B cell (primary cell): ENCODE measurements at places on chromosomes 2 and 18.
A peak's percentile ranks its signal among the peaks of the same experiment; 100 is the strongest.

DNA sequence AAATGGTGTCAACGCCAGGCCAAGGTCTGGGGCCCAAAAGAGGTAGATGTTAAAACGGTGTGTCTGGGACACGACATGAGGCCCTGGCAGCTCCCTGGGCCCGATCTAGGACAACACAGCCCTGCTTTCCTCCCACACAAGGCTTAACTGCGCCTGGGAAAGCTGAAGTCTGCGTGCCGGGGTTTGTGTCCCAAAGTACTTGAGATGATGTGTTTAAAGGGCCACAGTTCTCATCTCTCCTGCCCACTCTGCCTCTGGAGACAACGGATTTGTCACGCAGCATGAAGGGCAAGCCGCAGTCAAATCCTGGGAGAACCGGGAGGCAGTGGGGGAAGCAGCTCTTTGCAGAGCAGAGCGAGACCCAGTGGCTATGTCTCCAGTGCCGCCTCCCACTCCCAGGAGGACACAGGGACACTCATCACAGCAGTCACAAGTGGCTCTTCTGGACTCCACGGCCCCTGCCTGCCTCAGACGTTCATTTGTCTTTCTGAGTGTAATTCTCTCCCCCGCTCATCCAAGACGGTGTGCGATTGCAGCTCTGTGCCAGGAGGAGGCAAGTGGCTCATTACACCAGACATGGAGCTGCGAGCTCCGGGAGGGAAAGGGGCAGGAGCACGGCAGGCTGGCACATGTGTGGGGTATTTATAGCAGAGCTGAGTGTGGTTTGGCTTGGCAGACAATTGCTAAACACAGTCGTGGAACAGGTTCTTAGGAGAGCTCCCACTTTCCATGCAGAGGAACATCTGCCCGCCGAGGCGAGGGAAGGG is 57.7 kb upstream of the SEMA4C start:
- no peaks in the 10 kb centered on the region for H3K4me1 ChIP-seq
- no peaks in the 10 kb centered on the region for H3K27me3 ChIP-seq
- no peak overlapping the region for H3K4me3 ChIP-seq
- H3K27ac ChIP-seq = no peak overlapping the region
- H3K36me3 ChIP-seq = no peaks in the 10 kb centered on the region
- no peak for DNase-seq

- H3K36me3 ChIP-seq = no peaks in the 10 kb centered on the region
- H3K4me1 ChIP-seq = no peaks in the 10 kb centered on the region
- DNase-seq = no peak
- H3K4me3 ChIP-seq = no peak overlapping the region
- H3K27ac ChIP-seq = no peak overlapping the region
- H3K27me3 ChIP-seq = no peaks in the 10 kb centered on the region
Observed at GRCh38 chr2:31442376-31442775, 27.8 kb upstream of the XDH start.

DNA sequence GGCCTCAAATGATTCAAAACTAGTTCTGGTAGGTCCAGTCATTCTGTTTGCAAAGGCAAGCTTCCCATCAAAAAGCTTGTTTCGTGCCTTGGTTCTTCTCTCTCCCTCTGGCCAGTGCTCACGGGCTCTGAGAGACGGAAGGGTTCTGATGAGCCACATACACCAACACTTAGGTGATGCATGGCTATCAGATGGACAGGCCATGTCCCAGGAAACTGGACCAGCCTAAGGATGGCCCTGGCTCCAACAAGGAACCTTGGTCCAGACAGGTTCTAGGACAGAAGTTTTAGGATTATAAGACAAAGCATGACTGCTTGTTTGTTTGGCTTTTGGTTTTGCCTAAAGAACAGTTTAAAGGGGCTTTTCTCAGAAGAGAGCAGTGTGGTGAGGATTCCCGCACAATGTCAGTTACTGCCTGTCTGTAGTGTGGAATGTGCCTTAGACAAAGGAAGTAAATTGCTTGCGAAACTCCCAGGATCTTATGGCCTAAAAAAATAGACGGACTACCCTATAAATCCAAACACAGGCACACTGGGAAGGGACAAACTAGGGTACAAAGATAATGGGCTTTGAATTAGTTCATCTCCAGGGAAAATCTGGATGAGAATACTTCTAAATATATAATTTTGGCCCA is 10.3 kb downstream of the CYP1B1 start:
- H3K27me3 ChIP-seq = no peaks in the 10 kb centered on the region
- no peaks in the 10 kb centered on the region for H3K36me3 ChIP-seq
- H3K4me3 ChIP-seq = no peak overlapping the region
- no peak overlapping the region for H3K27ac ChIP-seq
- H3K4me1 ChIP-seq = no peaks in the 10 kb centered on the region

- H3K4me3 ChIP-seq = no peak overlapping the region
- no peak overlapping the region for H3K27ac ChIP-seq
- no peaks in the 10 kb centered on the region for H3K36me3 ChIP-seq
- no peaks in the 10 kb centered on the region for H3K4me1 ChIP-seq
- no peaks in the 10 kb centered on the region for H3K27me3 ChIP-seq
Observed at GRCh38 chr2:149339324-149339723, 8.9 kb downstream of the LYPD6 start.

DNA sequence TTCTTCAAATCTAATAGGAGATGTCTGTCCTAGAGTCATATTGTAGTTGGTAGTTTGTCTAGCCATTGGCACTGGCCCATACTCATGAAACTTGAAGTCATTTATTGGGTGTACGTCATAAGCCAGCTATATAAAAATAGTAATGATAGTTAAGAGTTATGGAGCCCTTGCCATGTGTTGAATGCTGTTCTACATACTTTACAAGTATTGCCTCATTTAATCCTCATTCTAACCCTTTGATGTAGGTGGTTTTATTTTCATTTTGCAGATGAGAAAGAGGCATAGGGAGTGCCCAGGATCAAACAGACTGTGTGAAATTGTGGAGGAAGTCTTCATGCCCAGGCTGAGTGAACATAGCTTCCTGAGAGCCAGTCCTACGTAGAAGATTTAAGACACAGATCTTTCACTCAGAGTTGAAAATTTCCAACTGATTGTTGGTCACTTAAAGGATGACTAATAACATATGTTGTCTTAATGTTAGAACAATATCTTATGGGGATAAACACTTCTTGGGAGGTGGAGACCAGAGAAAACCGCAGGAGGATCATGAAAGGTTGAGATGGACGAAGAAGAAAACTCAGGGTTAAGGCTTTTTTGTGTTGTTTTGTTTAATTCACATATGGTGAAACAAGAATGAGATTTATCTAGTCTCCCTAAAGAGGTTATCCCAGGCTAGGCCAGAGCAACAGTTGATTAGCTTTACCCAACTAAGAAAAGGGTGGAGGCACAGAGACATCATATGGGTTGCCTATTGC is 156.0 kb downstream of the CERS6 start:
- no peaks in the 10 kb centered on the region for H3K36me3 ChIP-seq
- H3K27me3 ChIP-seq = no peaks in the 10 kb centered on the region
- no peak overlapping the region for H3K27ac ChIP-seq
- DNase-seq = no peak
- H3K4me1 ChIP-seq = no peaks in the 10 kb centered on the region

GRCh38 chr2:72993933-72994280 is 76.6 kb downstream of the EMX1 start:
- H3K4me1 ChIP-seq = no peaks in the 10 kb centered on the region
- no peak overlapping the region for H3K27ac ChIP-seq
- DNase-seq = no peak
- no peaks in the 10 kb centered on the region for H3K36me3 ChIP-seq

GRCh38 chr2:177592397-177592796 is 199.8 kb downstream of the AGPS start:
- H3K27me3 ChIP-seq = no peaks in the 10 kb centered on the region
- H3K36me3 ChIP-seq = no peaks in the 10 kb centered on the region
- H3K4me3 ChIP-seq = no peak overlapping the region
- DNase-seq = no peak
- no peaks in the 10 kb centered on the region for H3K4me1 ChIP-seq

DNA sequence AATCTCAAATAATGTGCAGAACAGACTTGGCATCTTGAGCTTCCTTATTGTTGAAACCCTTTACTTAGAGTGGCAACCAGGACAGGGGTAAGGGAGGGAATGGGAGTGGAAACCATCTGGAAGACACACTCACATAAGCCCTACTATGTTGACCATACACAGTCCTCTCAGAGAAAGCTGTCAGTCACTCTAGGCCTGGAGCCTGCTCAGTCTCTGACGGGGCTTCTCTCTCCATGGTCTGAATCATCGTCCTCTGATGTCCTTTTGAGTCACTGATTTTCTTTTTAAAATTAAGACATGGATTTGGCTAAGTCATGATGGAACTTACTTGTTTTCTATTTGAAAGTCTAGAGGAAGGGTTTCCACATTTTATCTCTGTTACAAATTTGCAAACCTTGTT is 74.0 kb downstream of the MYO1B start:
- peaks cover 68% of the 10 kb centered on the region for H3K4me1 ChIP-seq
- no peaks in the 10 kb centered on the region for H3K36me3 ChIP-seq
- H3K4me3 ChIP-seq = no peak overlapping the region
- no peak for DNase-seq

- H3K27me3 ChIP-seq = no peaks in the 10 kb centered on the region
- no peaks in the 10 kb centered on the region for H3K36me3 ChIP-seq
- H3K27ac ChIP-seq = no peak overlapping the region
- no peak for DNase-seq
Observed at GRCh38 chr18:23851470-23852002, 162.3 kb downstream of the LAMA3 start.

- no peaks in the 10 kb centered on the region for H3K4me1 ChIP-seq
- no peaks in the 10 kb centered on the region for H3K36me3 ChIP-seq
- no peak overlapping the region for H3K27ac ChIP-seq
- DNase-seq = no peak
- H3K4me3 ChIP-seq = no peak overlapping the region
Observed at GRCh38 chr18:74898965-74899364, 301.3 kb downstream of the ZNF407 start.

- peak; percentile 14 for DNase-seq
- H3K27me3 ChIP-seq = no peaks in the 10 kb centered on the region
- peaks cover 12% of the 10 kb centered on the region for H3K4me1 ChIP-seq
Observed at GRCh38 chr18:58225101-58225500, 181.1 kb downstream of the NEDD4L start.

DNA sequence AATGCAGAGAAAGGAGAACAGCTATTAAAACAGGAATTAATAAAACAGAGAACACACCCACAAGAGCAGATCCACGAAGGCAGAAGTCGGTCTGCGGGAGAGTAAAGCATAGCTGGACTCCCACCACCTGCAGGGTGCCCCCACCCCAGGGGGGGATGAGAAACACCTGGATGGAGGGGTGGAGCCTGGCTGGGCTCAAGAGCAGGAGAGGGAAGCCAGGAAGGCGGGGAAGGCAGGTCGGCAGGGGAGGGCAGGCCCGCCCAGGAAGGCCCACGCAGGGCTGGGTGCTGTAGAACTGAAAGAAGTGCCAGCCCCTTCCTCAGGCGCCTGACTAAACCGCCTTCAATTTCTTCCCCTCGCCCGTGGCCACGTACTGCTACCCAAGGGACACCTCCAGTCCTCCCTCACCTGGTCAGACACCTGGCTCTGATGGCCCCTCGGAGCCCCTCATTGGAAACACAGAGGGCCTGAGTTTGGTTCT is 175.4 kb downstream of the HDAC4 start:
- H3K4me3 ChIP-seq = no peak overlapping the region
- DNase-seq = no peak
- peaks cover 40% of the 10 kb centered on the region for H3K4me1 ChIP-seq
- H3K27me3 ChIP-seq = no peaks in the 10 kb centered on the region

- no peaks in the 10 kb centered on the region for H3K36me3 ChIP-seq
- H3K4me1 ChIP-seq = no peaks in the 10 kb centered on the region
- no peak for DNase-seq
- no peak overlapping the region for H3K27ac ChIP-seq
Observed at GRCh38 chr2:205982776-205983327, 103.1 kb downstream of the INO80D start.

DNA sequence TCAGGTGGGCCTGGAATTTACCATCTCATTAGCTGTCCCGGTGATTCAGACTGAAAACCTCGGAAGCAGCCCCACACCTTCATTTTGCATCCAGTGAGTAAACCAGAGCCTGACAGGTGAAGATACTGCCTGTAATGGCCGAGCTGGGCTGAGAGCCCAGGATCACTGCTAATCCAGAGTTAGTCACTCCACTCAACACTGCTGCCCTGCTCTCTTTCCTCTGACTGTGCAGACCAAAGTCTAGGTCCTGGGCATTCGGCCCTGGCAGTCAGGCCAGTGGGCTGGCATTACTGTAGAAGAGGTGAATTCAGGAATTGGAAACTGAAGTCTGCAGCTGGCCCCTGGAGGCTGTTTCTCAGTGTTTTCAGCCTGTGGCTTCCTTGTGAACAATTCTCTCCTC is 44.3 kb downstream of the TMEM17 start:
- H3K4me1 ChIP-seq = peaks cover 6% of the 10 kb centered on the region
- no peak overlapping the region for H3K27ac ChIP-seq
- H3K27me3 ChIP-seq = peaks cover 5% of the 10 kb centered on the region
- no peak overlapping the region for H3K4me3 ChIP-seq
- DNase-seq = no peak
- no peaks in the 10 kb centered on the region for H3K36me3 ChIP-seq

- DNase-seq = no peak
- no peaks in the 10 kb centered on the region for H3K4me1 ChIP-seq
- H3K27ac ChIP-seq = no peak overlapping the region
- no peaks in the 10 kb centered on the region for H3K27me3 ChIP-seq
- H3K36me3 ChIP-seq = no peaks in the 10 kb centered on the region
Observed at GRCh38 chr2:45024600-45025291, 15.5 kb upstream of the SIX2 start.
